ENCODE measurements at places on chromosomes 13 and 19. TPM values are rescaled to one million over a fixed set of nuclear protein-coding genes. Genes with fewer than 3 reads are reported as not detected.

The TGFB1 gene
- 13.1 TPM for total RNA-seq

The TYROBP gene
- 28.3 TPM for total RNA-seq

The ZSCAN18 gene
- total RNA-seq, result 60.5 TPM

The CCL25 gene
- total RNA-seq, result not detected

The SPC24 gene
- 6.7 TPM for total RNA-seq

The RASIP1 gene
- total RNA-seq, result 15.1 TPM

The UNC13A gene
- total RNA-seq, result 0.05 TPM

- DNase-seq, result no peak
Observed at GRCh38 chr19:7242601-7243258, 51.5 kb downstream of the INSR start.

- no peak for DNase-seq
Observed at GRCh38 chr13:50389726-50390125, 374.5 kb downstream of the KCNRG start.

DNA sequence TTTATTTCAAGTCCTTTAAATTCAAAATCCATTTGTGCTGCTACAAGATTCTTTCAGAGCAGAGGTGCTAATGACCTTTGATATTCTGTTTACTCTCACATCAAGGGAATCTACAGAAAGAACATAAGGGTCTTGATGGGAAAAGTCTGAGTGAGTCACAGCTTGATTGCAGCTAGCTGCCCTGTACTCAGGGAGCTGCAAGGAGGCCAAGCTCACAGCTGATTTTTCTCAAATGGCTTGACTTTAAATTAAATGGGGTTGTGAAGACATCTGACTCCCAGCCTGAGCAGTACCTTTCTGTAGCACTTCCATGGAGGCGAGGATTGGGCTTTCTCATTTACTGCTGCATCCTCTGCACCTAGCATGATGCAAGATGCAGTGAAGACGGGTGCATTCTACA lies 62.5 kb downstream of the RAP2A start:
- no peak for DNase-seq

DNA sequence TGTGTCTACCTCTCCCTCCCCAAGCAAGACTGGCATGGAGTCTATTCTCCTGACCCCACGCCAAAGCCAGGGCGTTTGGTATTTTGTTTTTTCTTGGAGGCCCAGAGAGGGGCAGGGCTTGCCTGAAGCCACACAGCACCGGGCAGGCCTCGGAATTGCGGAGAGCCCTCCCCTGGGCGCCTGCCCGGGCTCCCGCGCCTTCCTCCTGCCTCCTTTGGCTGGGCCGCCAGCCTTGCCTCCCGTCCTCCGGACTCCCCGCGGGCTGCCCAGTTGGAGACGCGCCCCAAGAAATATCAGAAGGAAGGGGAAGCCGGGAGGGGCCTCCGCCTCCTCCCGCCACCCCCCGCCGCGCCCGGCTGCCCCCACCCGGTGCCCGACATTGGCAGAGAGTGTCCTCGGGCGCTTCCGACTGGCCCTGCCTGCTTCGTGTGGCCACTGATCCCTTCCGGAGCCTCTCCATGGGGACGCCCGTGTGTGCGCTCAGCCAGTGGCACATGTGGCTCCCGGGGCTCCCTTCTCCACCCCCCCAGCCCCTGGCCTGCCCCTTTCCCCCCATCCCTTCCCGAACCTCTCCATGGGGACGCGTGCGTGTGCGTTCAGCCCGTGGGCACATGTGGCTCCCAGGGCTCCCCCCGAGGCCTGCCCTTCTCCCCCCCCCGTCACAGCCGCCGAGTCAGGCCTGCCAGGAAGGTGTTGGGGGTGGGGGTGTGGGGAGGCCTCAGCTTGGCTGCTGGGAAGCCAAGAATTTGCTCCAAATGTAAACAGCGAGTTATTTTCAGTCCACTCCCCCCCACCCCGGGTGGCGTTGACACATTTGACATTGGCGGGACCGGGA lies 37.3 kb downstream of the NFIC start:
- DNase-seq, result peak; percentile 93

- DNase-seq, result peak; percentile 39
Observed at GRCh38 chr19:5145521-5146511, 176.9 kb downstream of the KDM4B start.

- no peak for DNase-seq
Observed at GRCh38 chr13:91630946-91631345, 232.5 kb downstream of the GPC5 start.

DNA sequence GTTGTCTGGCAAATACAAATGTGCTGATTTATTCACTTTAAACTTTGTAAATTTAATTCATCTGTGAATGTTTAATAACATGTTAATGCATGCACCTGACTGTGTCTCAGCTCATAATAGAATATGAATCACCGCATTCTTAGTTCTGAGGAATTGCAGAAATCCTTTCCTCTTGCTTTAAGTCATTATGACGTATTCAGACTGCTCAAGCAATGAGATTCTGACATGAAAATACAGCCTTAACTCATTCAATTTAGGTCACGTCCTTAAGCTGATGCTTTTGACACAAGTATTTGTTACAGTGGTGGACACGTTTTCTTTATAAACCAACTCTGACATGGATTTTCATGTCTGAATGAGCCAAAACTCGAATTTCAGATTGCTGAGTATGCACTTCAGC lies 541.0 kb upstream of the KLF12 start:
- no peak for DNase-seq

GRCh38 chr19:51339687-51340656 lies 2.0 kb downstream of the VSIG10L start:
- peak; percentile 99 for DNase-seq

GRCh38 chr19:51354742-51355148 lies 11.4 kb downstream of the ETFB start:
- DNase-seq, result no peak

DNA sequence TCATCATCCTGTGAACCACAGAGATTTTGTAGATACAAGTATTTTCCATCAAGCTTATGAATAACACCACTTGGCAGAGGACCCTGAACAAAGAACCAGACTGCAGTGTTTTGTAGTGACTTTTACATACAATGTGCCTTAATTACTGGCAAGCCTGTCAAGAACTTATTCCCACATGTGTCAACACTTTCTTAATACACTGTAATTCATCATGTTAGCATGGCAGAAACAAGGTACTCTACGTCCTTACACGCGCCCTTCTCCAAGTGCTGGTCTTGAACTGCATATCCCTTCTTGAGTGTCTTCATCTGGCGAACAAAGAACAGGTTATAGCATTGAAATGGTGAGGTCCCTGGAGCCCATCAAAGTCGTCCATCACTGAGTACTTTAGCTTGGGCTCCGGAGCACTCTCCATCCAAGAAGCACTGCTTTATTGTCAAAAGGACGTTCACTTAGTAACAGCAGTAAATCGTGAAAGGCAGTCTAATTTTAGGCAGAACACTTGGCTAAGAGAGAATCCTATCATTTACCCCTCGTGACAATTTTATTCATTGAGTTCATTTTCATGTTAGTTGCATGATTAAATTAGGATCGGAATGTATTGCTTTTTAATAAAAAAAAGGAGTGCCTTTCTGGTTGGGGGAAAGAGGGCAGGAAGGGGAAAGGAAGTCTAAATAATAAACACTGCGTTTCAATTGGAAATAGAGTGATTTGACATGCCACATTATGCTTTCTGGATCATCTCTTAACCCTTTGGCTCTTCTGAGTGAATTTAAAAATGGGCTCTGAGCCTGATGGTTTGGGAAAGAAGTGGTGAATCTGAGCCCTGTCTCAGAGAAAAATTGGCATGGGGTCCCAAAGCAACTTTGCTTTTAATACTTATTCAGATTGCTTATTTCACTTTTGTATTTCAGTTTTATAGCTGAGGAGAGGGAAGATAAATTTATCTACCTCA lies 376.1 kb downstream of the DLEU7 start:
- no peak for DNase-seq

DNA sequence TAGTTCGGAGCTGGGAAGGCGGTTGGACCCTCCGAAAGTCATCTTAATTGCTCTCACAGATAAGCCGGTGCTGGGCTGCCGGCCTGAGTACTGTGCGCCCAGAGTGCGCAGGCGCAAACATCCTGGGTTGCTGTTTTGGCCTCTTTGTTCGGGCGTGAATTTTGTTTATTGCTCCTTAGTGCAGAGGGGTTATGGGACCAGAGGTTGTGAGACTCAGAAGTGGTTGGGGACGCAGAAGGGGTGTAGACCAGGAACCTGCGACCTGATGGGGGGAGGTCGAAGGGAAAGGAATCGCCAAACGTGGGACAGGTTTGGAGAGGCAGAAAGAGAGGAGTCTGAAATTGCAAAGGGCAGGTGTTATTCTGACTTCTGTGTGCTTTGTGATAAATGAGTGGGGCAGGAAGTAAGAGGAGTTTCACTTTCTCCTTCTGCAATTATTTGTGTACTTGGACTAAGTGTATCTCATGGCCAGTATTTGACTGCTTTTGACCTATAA lies 607 bp upstream of the ZNF566 start:
- peak; percentile 89 for DNase-seq

DNA sequence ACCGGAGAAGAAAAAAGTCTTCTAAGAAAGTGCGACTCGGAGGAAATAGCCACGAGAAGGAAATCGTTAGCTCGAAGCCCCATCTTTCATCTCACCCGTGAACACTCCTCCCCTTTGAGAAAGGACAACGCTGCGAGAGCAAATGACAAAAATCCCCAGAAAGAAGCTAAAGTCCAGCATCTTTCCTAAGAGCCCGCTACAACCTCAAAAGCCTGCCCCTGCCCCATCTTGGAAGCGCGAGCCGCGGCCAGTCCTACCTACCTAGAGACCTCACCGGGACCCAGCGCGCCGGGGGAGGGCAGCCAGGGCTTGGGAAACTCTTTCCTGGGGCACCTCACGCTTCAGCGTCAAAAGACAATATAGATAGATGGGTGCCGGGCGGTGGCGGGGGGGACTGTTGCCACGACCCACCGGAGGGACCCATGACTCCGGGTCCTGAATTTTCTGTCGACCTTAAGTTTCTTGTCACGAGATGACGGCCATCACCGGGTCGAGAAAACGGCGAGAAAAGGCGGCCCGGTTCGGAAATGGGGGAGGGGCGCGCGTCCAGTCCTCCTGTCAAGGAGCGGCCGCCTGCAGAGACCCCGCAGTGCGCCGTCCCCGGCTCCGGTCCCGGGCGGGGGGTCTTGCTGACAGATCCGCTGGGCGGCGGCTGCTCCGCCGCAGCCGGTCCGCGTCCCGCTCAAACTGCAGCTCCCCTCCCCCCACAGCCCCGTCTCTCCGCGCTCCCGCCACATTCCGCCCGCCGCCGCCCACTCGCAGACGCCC lies 65.9 kb downstream of the KCNRG start:
- DNase-seq, result peak; percentile 68

DNA sequence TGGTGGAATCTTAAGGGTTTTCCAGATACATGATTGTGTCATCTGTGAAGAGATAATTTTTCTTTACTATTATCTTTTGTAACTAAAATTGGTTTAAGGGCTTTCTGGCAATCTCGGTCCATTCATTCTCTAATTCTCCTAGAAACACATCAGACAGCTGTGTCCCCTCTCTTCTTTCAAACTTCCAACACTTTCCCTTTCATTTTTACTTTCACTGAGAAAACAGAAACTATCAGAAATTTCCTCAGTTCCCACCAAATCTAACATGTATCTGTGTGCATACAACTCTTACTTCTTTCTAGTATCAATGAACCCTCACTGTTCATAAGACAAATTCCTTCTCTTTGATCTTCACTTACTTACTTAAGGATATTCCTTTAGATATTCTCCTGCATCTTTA lies 40.2 kb downstream of the KCNRG start:
- DNase-seq, result no peak

DNA sequence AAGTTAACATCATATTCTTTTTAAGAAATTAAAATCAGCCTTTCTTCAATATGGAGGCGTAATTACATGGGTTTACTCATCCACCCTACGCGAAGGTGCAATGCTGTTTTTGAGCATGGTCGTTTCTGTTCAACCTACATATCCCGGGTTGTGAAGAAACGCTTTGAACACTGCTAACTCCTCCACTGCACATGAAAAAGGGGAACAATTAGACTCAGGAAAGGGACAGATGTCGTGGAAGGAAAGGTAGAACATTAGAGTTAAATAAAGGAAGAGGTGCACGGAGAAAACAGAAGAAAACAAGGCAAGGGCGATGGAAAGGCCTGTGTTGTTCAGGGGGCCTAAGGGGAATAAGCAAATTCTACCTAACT lies 4.1 kb downstream of the ZIC5 start:
- DNase-seq, result no peak

GRCh38 chr19:10863107-10863717 lies 8.1 kb upstream of the CARM1 start:
- no peak for DNase-seq

DNA sequence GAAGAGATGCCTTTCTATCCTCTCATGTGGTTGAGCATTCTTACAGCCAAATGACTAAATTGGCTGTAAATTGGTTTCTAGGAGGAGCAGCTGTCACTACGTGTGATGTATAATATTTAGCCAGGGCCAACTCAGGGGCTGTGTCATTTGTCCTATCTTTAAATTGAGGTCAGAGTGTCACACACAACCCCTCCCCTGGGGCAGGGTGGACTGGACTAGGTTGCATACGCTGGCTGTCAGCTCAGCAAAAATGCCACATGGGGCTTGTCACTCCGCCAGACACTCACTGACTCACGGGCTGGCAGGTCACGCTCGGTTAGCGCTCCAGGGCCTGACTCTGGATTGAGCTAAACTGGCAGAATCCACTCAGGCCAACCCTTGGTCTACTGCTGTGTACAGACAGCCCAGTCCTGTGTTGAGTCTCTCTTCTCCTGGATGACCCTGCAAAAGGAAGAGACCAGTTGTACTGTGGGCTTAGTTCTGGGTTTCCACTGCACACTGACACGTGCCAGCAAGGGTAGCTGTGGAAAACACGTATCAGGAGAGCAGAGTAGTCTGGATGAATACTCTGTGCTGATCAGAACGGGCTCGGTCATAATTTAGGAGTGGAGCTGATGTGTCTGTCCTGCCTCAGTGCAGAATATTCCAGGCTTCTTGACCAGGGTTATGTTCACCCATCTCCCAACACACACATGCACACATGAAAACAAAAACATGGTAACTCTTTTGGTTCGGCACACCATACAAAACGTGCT lies 29.1 kb downstream of the SHISA2 start:
- DNase-seq, result peak; percentile 89

DNA sequence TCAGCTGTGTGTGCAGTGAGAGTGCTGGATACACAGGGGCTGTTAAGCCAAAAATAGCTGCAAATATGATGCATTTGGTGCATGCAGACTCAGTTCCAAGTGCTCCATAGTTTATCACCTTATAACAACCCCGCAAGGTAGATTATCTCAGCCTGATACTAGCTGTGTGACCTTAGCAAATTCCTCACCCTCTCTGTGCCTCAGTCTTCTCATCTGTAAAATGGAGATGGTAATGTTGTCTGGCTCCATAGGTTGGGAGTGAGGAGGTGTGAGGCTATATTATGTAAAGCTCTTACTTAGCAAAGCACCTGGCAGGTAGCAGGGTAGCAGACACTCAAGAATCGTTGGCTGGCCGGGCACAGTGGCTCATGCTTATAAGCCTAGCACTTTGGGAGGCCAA lies 23.8 kb upstream of the SHKBP1 start:
- DNase-seq, result no peak

GRCh38 chr13:59663707-59664106 lies 500.0 kb downstream of the DIAPH3 start:
- no peak for DNase-seq

Data from Right ventricle myocardium superior (tissue), 1 donor.